ENCODE measurements at places on chromosomes 7 and 10.
A peak's percentile ranks its signal among the peaks of the same experiment; 100 is the strongest.

DNA sequence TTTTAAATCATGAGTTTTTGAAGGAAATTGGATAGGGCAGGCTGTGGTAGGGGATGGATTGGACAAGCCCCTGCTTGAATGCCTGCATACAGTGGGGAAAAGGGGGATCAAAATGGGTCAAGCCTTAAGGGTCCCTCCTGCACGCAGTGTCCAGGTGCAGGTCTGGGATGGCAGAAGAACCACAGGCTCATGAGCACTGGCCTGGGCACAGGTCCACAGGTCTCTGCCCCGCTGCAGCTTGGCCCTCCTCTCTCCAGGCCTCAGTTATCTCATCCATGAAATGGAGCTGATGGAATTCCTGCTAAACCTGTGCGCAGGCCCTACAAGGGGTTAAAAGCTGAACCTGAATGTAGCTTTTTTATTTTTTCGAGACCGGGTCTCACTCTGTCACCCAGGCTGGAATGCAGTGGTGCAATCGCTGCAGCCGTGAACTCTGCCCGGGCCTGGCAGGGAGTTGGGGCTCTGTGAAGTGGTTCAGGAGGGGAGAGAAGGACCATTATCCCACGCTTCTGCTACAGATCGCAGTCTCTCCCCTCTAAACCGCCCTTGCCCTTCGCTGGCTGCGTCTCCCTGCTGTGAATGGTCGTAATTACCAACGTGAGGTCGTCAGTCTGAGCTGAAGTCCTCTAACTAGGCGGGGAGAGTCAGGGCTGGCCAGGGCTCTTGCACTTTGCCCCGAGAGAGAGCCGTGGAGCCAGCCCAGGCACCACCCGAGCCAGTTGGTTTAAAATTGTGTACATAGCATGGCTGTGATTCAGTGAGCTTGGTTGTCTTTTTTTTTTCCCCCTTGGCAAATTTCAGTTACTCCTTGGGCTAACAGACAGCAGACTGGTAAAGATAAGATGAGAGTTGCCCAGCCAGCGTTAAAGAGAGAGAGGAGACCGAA, 77.5 kb upstream of the GTF2I start:
- no peak for DNase-seq

DNA sequence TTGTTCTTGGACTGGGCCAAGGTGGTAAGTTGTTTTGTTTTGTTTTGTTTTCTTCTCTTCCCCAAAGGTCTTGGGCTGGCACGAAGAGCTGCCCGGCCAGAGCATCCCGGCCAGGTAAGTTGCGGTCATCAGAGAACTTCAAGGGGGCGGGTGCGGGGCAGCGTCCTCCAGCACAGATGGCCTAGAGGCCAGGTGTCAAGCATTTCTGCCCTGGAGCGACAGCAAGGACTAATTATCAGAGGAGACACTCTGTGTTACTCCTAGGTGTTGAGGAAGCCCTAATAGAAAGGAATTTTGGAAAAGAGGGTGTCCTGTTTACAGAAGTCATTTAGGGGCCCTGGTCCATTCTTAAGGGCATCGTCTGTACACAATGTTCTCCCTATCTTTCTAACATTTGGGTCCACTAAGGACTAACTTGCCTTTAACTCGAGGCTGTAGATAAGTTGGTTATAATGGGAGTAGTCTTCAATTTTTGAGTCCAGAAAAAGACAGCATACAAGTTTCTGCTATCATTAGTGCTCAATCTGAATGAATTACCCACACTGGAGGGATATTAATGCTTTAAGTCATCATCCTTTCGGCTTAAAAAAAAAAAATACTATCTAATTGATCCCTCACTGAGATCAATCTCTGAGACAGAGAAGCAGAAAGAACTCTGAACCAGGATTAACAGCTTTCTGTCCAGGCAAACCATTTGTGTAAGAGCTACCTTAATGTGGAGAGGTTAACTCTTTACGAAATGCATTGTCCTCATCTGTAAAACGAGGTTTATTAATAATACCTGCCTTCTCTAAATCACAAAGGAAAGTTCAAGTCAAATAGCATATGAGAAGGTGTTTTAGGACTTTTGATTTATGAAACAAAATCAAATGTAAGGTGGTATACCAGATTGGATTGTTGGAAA, 1.5 kb downstream of the ITGB8 start:
- peak; percentile 11 for DNase-seq

DNA sequence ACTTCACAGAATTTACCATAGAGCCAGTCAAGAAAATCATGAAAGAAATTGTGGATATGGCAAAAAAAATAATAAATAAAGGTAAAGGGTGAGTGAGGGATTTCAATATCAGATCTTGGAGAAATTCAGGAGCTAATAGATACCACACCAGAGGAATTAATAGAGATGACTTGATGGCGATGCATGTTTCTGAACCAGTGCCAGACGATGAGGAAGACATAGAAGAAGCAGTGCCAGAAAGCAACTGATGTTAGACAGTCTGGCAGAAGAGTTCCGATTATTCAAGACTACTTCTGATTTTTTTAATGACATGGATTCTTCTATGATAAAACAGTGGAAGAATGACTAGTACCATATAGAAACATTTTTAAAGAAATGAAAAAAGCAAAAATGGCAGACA, 314.7 kb downstream of the BICC1 start:
- no peak for DNase-seq

- DNase-seq: no peak
Measured at GRCh38 chr10:91799612-91799975, 1.4 kb downstream of the TNKS2 start.

DNA sequence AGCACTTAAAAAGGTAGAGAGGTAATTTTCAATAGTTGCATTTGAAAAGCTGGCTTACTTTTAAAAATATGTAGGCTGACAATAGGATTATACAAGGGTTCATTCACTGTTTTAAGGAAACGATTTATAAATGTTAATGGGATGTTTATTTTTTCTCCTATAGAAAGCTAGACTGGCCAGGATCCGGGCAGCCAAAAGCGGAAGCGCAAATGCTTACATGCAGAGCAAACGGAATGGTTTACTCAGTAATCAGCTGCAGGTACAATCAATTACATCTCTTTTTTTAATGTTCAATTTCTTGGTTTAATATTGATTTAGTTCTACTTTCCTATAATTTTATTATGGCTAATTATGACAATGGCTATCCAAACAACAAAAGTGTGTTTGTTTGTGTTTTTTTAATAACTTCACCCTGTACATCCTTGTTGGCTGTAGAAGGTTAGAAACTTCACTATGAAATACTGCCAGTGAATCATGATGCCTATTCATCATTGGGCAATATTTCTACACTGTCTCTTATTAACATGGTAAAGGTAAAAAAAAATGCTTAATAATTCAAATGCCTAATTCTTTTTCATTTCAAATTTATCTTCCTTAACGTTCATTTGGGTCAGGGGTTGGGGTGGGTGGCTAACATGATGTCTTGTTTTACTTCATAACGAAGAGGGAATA, 116.4 kb downstream of the TSPAN12 start:
- peak; percentile 40 for DNase-seq

- no peak for DNase-seq
Measured at GRCh38 chr10:113454341-113455061, 98.4 kb upstream of the HABP2 start.

DNA sequence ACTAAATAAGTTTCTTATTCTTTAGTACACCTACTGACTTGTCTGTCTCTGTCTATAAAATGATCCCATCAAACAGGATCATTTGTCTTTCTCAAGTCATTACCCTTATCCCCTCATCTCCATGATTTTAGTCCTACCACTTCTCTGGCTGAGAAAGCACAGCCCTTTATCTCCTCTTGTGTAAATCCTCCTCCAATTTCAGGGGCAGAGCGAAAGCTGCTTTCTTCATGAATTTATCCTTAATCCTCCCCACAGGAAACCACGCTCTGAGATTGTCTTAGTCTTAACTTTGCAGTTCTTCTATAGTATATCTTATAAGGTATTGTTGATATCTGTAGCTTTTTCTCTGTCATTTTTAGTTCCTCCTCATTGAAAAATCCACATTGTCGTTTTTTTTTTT, 239.7 kb upstream of the PLXDC2 start:
- no peak for DNase-seq

- DNase-seq: no peak
Measured at GRCh38 chr10:61845950-61846268, 55.6 kb upstream of the ARID5B start.

DNA sequence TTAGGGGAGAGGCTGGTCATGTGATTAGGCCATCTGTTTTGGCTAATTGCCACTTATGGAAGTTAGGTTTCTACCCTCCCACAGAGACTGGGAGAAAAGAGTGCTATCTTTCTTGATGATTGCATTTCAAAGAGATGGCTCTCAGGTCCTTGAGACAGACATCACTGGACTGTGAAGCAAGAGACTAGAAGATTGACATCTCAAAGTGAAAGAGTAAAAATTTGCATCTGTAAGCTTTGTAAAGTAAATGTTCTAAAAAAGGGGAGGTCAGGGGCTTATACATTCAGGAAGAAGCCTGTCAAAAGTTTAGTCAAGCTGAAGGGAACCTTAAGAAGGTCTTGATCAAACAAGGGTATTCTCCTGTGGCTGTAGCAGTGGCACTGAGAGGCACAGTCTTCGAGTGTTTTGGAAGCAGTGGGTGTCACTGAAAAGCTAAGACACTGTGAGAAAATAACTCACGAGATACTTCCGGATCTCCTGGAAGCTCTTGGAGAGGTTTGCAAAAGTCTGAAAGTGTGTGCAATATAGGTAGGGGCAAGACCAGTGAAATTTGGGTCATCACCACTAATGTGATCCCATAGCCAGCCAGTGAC, 342.1 kb downstream of the PHF14 start:
- no peak for DNase-seq

- DNase-seq: no peak
Measured at GRCh38 chr10:92590623-92591549, 2.0 kb upstream of the KIF11 start.

GRCh38 chr10:48605786-48606529, 1.1 kb upstream of the ARHGAP22 start:
- DNase-seq: no peak

DNA sequence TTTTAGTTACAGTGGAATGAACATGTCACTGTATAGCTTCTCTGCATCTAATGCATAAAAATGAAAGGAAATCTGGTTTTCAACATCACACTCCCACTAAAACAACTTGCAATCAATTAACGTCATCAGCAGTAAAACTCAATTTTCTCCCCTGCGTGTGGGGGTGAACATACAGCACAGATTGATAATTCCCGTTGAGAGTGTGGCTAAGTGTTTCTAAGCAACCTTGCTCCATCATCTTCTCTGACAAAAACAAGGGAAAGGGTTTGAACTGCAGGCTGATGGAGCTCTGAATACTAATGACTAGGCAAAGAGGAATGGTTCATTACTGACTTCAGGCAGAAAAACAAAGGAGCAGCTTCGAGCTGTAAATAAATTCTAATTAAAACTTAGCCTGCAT, 238.3 kb downstream of the PARD3 start:
- DNase-seq: no peak

DNA sequence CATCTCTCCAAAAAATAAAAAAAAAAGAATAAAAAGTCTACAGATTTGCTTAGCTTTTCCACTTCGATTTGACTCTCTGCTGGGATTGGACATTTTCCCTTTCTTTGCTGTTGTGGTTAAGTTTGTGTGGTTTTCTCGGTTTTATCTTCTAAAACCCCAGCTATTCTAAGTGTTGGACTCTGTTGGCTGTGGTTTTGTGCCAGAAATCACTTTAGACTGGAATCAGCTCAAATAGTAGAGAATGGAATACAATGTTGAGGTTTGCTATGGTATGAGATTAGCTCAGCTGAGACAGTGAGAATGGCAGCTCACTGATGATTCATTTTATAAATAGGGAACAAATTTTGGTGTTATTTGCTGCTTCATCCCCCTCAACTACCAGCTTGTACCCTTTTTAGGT, 116.0 kb downstream of the BUB3 start:
- no peak for DNase-seq

DNA sequence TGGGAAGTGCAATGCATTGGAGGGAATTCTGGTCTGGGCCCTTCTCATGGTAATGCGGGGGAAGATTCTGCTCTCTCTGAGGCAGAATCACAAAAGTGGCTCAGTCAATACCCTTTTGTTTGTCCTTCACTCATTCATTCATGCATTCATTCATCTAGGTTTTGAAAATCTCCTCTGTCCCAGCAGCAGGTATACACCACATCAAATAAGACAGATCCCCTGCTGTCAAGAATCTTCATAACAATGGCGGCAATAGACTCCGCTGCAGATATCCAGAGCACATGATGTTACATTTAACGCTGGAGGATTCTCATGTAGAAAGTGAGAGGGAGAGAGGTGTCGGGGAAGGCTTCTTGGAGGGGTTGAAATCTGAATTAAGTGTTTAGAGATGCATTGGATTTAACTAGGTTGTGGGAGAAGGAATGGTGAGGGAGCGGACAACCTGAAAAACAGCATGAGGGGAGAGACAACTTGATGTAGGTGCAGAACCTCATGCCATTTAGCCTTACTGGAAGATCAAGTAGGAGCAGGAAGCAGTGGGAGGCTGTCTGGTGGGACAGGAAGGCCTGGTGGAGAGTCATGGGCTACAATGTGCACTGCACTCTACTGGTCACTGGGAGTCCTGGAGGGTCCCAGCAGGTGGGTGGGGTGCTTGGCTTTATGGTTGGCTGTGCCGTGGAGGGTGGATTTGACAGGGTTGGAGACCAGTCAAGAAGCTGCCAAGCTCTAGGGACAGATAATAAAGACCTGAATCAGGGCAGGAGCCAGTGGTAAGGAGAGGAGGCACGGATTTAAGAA, 5.2 kb upstream of the FAM180A start:
- no peak for DNase-seq
